Stimulated activated CD4-positive, alpha-beta T cell treated with anti-CD3 and anti-CD28 coated beads, Interleukin-1b, Interleukin-23, amount 100 ng/mL, for 24 hours (primary cell): ENCODE measurements at places on chromosomes 3 and 15.

DNA sequence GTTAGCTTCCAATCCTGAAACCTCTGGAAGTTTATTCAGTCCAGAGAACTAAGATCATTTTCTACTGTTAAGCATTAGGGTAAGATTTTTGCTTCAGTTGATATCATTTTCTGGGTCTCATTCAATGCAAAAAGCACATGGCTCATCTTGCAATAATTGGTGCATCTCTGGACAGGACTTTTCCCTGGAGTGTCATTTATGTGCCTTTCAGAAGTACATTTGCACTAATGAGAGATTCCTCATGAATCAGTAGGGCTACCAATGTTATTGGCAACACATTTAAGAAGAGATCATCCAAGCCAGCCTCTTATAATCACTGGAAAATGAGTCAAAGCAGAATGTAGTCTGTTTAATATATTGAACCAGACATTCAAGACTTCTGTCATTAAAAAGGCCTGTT, 224.2 kb upstream of the CHRNA7 start:
- DNase-seq: no peak

GRCh38 chr15:88703533-88703932, 64.7 kb downstream of the ISG20 start:
- DNase-seq: no peak

GRCh38 chr3:159828542-159828943, 160.1 kb upstream of the IL12A start:
- no peak for DNase-seq

- no peak for DNase-seq
Measured at GRCh38 chr3:56691165-56692000, 8.3 kb upstream of the TASOR start.

GRCh38 chr15:73397461-73397860, 28.7 kb upstream of the HCN4 start:
- no peak for DNase-seq

DNA sequence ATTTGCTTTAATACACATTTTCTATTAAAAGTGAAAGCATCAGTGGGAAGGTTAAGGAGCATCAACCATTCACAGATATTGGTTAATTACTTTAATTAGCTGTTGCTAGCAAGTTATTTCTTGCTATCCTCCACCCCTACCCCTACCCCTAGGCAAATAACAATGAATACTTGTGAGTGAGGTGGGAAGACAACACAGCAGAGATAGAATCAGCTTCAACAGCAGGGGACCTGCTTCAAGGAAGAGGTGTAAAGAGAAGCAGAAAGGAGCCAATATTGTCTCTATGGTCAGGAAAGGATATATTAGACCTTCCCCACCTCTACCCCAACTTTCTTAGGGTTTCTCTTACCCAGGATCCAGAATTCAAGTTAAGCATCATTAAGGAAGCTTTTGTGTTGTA, 149.4 kb downstream of the SNRK start:
- DNase-seq: no peak

- DNase-seq: no peak
Measured at GRCh38 chr15:52039925-52040781, 21.1 kb downstream of the MAPK6 start.

DNA sequence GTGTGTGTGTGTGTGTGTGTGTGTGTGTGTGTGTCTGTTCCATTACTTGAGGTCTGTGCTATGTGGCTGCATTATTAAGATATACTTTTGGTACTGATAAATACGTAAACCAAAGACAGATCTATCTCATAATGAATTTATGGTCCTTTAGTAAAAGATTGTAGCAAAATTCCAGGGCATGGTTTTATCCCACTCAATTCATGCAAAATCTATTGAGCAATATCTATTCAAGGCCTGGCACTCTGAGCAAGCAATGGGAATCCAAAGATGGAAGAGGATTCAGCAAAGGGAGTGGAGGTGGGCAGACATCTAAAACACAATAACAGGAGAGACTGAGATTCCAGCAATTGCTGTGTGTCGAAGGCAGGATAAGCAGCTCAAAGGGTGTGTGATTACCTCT, 86.8 kb downstream of the RFTN1 start:
- no peak for DNase-seq

DNA sequence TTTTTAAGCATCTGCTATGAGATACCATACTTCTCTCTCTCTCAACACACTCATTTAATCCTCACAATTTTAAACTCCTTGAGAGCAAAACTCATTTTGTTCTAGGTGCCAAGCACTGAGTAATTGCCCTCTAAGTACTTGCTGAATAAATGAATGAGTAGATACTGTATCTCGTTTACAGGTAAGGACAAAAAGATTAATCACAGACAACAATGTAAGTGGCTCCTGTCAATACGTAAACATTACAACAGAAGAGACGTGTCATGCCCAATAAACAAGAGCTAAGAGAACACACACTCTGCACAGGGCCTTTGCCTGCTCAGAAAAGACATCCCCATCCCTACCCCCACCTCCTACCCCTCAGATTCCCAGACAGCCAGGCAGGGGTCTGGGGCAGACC, 59.8 kb downstream of the CHSY1 start:
- no peak for DNase-seq

- no peak for DNase-seq
Measured at GRCh38 chr15:92503889-92504288, 110.2 kb downstream of the ST8SIA2 start.

DNA sequence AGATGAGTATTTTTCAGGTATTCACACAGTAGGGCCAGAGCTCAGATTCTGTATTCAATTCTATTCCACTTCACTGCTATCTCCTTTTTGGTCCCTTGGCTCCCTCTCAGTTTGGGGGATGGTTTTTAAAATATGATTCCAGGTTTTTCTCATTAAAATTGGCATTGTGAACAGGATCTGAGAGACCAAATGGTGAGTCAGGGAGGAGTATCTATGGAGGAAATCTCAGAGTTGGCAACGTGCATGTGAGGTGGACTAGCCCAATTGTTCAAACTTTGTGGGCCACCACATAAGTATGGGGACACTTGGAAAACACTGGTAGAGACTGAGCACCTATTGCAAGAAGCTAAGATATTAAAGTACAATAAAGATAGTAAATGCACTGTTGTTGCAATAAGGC, 53.9 kb upstream of the TTC14 start:
- DNase-seq: no peak

- no peak for DNase-seq
Measured at GRCh38 chr15:79433276-79433990, 1.3 kb downstream of the MINAR1 start.

- DNase-seq: no peak
Measured at GRCh38 chr3:187207624-187208023, 10.3 kb downstream of the RTP1 start.

DNA sequence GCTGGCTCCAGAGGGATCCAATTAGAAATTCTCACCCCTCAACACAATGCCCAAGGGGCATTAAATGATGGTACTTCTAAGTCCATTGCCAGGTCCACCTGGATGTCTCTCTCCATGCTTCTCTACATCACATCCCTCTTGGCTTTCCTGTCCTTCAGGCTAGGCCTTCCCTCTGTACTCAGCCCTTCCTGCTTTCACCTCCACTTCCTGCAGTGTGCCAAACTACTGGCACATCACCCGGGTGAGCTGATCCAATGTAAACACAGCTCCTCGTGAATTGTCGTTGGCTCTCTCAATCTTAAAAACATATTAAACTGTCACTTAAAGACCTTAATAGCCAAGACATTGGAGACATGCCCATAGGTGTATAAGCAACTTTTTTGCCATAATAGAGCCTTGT, 4.0 kb downstream of the LMCD1 start:
- DNase-seq: no peak
